ENCODE measurements at places on chromosomes 3 and 15.
A peak's percentile ranks its signal among the peaks of the same experiment; 100 is the strongest.

- peak; percentile 3 for DNase-seq
- H3K36me3 ChIP-seq = no peaks in the 10 kb centered on the region
- no peak overlapping the region for H3K27ac ChIP-seq
- H3K27me3 ChIP-seq = no peaks in the 10 kb centered on the region
Observed at GRCh38 chr3:16890597-16891333, 6.0 kb downstream of the PLCL2 start.

DNA sequence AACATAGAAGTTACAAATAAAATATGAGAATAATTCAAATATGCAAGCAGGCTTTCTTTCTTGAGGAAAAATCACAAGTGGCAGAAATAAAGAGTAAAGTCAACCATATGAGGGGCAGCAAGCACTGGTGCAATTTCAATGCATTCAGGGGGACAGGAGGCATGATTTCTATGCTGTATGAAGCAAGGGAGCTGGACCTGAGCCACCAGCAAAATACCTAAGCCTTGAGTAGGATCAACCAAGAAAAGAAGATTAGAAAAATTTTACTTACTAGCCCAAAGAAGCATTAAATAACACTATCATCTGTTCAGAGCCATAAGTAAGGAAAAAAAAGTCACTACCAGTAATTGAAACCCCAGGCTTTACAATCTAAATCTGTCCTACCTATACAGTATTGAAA lies 6.3 kb downstream of the ADGRG7 start:
- H3K4me3 ChIP-seq = no peak overlapping the region
- no peak for DNase-seq
- H3K27me3 ChIP-seq = no peaks in the 10 kb centered on the region
- H3K4me1 ChIP-seq = no peaks in the 10 kb centered on the region
- H3K36me3 ChIP-seq = no peaks in the 10 kb centered on the region
- H3K27ac ChIP-seq = no peak overlapping the region

DNA sequence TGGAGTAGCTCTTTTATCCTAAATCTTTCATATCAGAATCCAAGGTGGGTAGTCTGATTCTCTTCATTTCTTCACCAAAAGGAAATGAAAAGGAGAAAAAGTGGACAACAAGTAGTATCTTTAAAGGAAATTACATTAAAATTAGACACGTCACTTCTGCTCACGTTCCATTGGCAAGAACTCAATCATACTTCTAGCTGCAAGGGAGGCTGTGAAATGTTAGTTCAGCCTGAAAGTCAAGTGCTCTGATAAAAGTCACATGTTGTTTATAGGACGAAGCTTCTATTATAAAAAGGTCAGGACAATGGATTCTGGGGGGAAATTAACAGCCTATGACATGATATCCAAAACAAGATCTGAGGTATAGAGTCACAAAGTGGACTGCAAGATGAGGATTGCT lies 164.6 kb upstream of the MCTP2 start:
- H3K27me3 ChIP-seq = no peaks in the 10 kb centered on the region
- no peaks in the 10 kb centered on the region for H3K36me3 ChIP-seq
- H3K4me3 ChIP-seq = no peak overlapping the region
- no peak overlapping the region for H3K27ac ChIP-seq

DNA sequence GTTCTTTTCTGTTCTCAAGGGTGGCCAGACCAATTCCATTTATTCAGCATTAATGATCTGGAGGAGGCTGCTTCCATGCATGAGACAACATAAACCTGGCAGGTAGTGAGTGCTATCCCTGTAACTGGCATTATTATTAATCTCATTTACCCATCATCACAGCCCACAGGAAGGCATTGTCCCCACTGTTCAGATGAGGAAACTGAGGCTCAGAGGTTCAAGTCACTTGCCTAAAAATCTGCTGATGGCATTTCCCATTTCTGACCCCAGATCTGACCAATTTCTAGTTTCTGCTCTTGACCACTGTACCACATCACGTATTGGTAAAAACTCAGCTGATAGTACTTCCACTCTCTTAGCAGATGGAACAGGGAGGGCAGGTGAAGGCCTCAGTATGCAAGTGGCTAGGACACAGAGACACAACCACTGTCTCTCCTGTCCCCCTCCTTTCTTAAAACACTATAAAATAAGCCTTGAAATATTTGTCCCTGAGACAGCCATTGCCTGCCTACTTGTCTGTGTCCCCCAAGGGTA lies 36.1 kb downstream of the TRANK1 start:
- H3K27ac ChIP-seq = peak overlapping the region; percentile 90
- peak overlapping the region; percentile 59 for H3K4me3 ChIP-seq
- H3K27me3 ChIP-seq = no peaks in the 10 kb centered on the region
- H3K36me3 ChIP-seq = no peaks in the 10 kb centered on the region
- DNase-seq = no peak

DNA sequence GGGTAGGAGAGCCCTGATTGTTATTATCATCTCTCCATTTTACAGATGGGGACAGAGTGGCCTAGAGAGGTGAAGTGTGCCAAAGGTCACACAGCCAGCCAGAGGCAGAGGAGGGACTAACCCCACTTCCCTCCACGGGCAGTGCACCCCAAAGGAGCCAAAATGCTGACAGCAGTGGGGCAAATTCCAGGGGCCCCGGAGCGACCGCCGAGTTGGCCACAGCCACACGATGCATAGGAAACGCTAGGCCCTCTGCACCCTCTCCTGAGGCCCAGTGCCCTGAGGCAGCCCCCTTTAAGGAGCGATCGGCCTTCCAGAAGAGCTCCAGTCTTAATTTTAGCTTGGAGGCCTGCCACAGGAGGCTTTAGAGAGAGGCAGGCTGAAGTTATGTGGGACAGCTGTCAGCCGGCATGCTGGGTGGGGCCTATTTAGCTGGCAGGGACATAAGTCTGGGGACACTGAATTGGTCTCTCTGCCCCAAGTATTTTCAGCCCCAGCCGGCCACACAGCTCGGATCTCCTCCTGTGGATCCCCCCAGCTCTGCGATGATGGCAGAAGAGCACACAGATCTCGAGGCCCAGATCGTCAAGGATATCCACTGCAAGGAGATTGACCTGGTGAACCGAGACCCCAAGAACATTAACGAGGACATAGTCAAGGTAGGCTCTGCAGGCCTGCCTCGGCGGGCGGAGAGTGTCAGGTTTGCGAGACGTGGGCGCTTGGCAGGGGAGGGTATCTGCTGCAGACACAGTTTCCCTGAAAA lies at the start of gene CAV3:
TSS of gene CAV3 (plus strand) at position 471 of the 763 bp plus-strand sequence. CDS start at position 546, 75 bp downstream.
- no peaks in the 10 kb centered on the region for H3K27me3 ChIP-seq
- DNase-seq = no peak
- no peak within 1 kb of the TSS for H3K27ac ChIP-seq
- H3K4me3 ChIP-seq = no peak within 1 kb of the TSS
- no peaks in the 10 kb centered on the region for H3K4me1 ChIP-seq

DNA sequence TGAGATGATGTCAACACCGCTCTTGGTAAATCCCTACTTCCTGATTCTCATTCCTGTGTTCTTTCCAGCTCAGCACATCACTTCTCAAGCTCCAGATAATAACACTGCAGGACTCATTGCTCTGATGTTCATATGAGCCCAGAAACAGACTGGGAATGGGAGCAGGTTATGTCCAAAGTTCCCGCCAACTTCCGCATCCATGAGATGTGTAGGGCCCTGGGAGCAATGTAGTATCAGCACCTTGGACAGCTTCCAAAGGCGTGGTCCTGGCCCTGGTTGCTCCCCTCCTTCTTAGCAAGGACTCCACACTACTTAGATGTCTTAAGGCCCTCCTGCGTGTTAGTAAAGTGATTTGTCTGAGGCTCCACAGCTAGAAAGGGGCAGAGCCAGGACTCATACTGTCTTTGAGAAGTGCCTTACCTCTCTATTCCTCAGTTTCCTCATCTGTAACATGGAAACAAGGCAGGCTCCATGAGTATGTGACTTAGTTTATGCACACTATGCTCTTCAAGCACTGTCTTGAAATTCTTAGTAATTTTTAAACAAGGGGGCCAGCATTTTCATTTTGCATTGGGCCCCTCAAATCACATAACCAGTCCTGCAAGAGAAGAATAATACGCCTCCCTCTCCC lies 27.9 kb upstream of the SLC6A1 start:
- no peak for DNase-seq
- no peaks in the 10 kb centered on the region for H3K36me3 ChIP-seq
- H3K4me1 ChIP-seq = no peaks in the 10 kb centered on the region
- no peaks in the 10 kb centered on the region for H3K27me3 ChIP-seq
- H3K27ac ChIP-seq = no peak overlapping the region

- no peak overlapping the region for H3K27ac ChIP-seq
- no peak overlapping the region for H3K4me3 ChIP-seq
- no peak for DNase-seq
- no peaks in the 10 kb centered on the region for H3K27me3 ChIP-seq
- peaks cover 34% of the 10 kb centered on the region for H3K4me1 ChIP-seq
- H3K36me3 ChIP-seq = no peaks in the 10 kb centered on the region
Observed at GRCh38 chr3:177141471-177141870, 55.8 kb downstream of the TBL1XR1 start.

DNA sequence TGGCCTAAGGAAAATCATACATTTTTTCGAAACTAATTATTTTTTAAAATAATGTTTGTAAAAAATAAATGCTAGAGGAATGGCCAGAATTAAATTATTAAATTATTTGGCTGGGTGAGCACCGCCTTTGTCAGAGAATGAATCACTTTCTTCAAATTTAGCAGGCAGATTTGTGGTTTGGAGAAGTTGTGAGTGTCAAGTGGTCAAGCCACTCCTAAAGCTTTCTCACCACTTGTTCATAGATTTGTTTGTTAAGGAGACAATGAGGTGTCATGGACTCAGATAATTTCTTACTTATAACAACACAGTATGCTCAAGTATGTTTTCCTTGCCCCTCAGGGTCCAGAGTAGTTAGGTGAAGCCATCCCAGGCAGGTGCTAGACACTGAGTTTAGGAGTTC lies 196.2 kb downstream of the TUSC7 start:
- H3K27ac ChIP-seq = no peak overlapping the region
- H3K4me1 ChIP-seq = no peaks in the 10 kb centered on the region
- H3K36me3 ChIP-seq = no peaks in the 10 kb centered on the region
- H3K4me3 ChIP-seq = no peak overlapping the region

GRCh38 chr15:88401251-88401995 lies 65.8 kb downstream of the MRPL46 start:
- H3K27ac ChIP-seq = no peak overlapping the region
- peak; percentile 24 for DNase-seq
- no peaks in the 10 kb centered on the region for H3K36me3 ChIP-seq
- H3K4me3 ChIP-seq = no peak overlapping the region
- no peaks in the 10 kb centered on the region for H3K27me3 ChIP-seq

DNA sequence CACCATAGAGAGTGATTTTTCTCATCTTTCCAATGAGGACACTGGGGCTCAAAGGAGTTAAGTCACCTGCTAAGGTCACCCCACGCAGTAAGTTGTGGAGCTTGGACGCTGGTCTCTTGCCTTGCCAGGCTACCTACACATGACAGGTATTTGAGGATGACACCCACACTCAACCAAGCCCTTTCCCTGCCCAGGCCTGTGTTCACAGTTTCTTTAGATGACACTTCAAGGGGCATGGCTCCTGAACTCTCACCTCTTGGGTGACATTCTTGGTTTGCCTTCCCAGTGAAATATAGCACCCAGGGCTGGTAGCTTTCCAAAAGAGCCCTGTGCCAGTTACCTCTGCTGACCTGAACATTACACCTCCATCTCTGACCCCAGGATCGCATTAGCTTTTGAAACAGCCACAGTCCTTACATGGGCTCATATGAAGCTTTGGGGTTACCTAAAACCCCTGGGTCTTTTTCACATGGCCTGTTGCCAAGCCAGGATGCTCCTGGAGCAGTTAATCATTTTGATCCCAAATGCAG lies 148.0 kb downstream of the RPLP1 start:
- peaks cover 16% of the 10 kb centered on the region for H3K4me1 ChIP-seq
- H3K27me3 ChIP-seq = no peaks in the 10 kb centered on the region
- H3K36me3 ChIP-seq = no peaks in the 10 kb centered on the region
- DNase-seq = no peak
- H3K27ac ChIP-seq = no peak overlapping the region

- no peak overlapping the region for H3K27ac ChIP-seq
- H3K4me1 ChIP-seq = no peaks in the 10 kb centered on the region
- H3K27me3 ChIP-seq = no peaks in the 10 kb centered on the region
- DNase-seq = no peak
- no peaks in the 10 kb centered on the region for H3K36me3 ChIP-seq
Observed at GRCh38 chr15:63166219-63166618, 8.9 kb upstream of the RPS27L start.

GRCh38 chr3:187808527-187808895 lies 63.2 kb upstream of the BCL6 start:
- H3K4me3 ChIP-seq = no peak overlapping the region
- no peaks in the 10 kb centered on the region for H3K4me1 ChIP-seq
- peak overlapping the region; percentile 27 for H3K27ac ChIP-seq
- H3K27me3 ChIP-seq = no peaks in the 10 kb centered on the region
- no peak for DNase-seq
- no peaks in the 10 kb centered on the region for H3K36me3 ChIP-seq
